ENCODE measurements at places on chromosomes 13 and 19.

GRCh38 chr19:2239771-2240770 is 3.4 kb downstream of the SF3A2 start:
- DNase-seq: no peak

- no peak for DNase-seq
These were observed 14.0 kb downstream of the SCGB2B2 start for GRCh38 chr19:34662919-34663318.

DNA sequence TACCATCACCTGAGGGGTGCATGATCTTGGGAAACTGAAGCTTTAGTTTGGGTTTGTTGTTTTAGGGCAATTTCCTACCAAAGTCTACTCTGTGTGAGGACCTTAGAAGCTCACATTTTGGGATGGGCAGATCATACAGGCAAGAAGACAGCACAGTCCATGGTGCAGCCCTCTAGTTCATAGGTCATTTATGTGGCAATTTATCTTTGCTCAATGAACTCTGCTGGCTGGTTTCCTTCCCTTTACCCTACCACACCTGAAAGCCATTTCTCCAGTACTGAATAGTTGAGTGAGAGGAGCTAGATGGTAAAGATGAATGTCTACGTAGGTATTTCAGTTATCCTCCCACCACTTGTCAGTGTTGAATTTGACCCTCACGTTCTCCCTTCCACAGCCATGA is 87.5 kb upstream of the KLF12 start:
- no peak for DNase-seq

GRCh38 chr19:5086230-5086629 is 117.3 kb downstream of the KDM4B start:
- no peak for DNase-seq

GRCh38 chr13:74485757-74486156 is 351.6 kb upstream of the KLF12 start:
- no peak for DNase-seq

GRCh38 chr13:66354879-66355751 is 875.0 kb downstream of the PCDH9 start:
- DNase-seq: no peak

DNA sequence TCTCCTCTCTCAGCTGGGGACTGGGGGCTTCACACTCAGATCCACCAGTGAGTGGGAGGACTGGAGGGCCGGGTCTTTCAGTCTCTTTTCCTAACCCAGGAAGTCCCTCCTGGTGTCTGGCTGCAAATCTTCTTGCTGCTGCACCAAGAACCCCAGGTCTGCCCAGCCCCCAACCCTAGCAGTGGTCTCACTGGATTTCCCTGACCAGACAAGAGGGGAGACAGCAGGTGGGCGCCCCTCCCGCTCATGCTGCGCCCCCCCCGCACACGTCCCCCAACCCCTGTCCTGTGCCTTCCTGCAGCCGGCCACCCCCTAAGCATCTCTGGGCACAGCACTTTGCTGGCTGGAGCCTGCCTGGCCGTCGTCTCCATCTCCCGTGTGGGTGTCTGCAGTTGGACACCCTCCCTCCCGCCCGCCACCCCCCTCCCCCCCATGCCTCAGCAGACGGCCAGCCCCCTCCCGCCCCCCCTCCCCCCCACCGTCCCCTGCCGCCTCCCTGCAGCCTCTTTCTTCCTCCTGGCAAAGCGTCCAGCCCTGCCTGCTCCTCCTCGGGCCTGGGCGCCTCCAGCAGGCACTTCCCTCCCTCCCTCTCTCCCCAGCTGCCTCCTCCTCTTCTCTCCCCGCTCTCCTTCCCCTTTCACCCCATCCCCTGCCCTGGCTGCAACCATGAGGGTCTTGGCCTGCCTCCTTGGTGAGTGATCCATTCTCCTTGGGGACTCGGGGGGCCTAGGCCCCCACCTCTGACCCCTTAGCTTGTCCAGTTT is at the start of gene SSC5D:
Gene SSC5D (plus strand): TSS at position 513 of the 764 bp plus-strand sequence. CDS start 154 bp downstream, at position 667.
- no peak for DNase-seq

GRCh38 chr19:53332484-53332883 is 1.1 kb upstream of the ZNF845 start:
- no peak for DNase-seq

GRCh38 chr13:99658261-99658991 is 157.2 kb downstream of the TM9SF2 start:
- DNase-seq: peak; percentile 78

GRCh38 chr19:49190781-49191180 is 33.2 kb downstream of the TRPM4 start:
- no peak for DNase-seq

DNA sequence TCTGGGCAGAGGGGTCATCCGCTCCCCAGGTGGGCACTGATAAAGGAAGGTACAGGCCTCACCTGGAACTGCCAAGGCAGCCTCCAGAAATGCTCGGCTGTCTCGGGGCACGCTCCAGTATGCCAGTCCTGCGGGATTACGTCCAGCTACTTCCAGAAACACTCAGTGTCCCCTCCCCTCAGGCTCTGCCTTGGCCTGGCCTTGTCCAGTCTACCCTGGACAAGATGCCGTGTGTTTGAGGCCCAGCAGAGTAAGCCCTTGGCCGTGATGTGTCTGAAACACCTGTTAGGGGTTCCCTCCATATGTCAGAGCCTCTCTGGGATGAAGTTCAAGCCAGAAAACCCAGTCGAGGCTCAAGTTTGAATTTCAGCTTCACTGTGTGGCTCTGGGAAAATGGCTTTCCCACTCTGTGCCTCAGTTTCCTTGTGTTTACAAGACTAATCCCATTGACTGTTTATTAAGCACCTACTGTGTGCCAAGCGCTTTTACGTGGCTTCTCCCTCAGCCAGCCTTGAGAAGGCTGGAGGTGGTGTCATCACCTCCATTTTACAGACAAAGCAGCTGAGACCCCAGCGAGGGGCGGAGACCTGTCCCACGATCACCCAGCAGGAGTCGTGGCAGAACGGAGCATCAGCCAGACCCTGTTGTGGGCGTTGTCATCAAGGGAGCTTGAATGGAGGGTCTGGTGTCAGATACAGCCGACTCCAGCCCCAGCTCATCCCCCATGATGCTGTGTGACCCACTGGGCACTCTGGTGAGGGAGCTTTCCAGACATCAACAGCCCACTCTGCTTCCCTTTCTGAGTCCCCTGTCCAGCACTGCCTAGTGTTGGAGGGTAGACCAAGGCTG is 2.0 kb upstream of the PIK3R2 start:
- no peak for DNase-seq

DNA sequence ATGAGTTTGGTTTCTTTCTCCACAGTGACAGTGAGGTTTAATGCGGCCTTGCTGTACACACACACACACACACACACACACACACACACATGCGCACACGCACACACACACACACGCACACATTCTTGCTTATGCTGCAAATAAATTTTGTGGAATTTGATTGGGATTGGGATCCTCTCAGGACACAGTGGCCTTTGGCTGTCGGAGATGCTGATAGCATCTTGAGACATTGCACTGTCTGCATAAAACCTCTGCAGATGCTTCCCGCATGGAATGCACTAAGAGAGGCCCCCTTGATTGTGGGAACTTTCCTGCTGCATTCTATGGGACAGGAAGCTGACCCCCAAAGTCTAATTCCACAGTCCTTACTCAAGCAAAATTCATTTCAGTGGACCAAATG is 145.6 kb downstream of the FLT1 start:
- no peak for DNase-seq

DNA sequence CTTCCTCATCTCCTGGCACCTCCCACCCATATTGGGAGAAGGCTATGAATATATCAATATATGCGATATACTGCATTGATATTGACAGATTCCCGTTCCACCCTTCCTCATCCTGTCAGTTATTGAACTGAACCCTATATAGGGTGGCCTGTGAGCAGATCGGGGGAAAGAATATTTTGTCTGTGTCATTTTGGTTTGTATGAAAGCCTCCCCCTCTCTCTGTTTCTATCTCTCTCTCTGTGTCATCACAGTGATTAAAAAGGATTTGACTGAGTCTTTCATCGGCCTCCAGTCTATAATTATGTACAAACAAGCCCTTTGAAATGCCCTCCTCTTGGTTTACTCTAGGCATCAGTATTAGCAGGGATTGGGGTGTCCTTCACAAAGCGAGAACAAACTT is 35.7 kb downstream of the RASL11A start:
- DNase-seq: no peak

- no peak for DNase-seq
These were observed 3.1 kb downstream of the ADGRE1 start for GRCh38 chr19:6890401-6890913.

All from hippocampal formation (tissue), 2 donors.